Stimulated activated CD8-positive, alpha-beta memory T cell treated with anti-CD3 and anti-CD28 coated beads, Interleukin-4, amount 100 ng/mL, for 4 hours (primary cell): ENCODE measurements at places on chromosomes 11 and 22.
A peak's percentile ranks its signal among the peaks of the same experiment; 100 is the strongest.

GRCh38 chr11:80383655-80384054 lies 942.8 kb upstream of the TENM4 start:
- DNase-seq, result no peak

GRCh38 chr11:57476047-57476756 lies 15.9 kb downstream of the RTN4RL2 start:
- DNase-seq, result no peak

DNA sequence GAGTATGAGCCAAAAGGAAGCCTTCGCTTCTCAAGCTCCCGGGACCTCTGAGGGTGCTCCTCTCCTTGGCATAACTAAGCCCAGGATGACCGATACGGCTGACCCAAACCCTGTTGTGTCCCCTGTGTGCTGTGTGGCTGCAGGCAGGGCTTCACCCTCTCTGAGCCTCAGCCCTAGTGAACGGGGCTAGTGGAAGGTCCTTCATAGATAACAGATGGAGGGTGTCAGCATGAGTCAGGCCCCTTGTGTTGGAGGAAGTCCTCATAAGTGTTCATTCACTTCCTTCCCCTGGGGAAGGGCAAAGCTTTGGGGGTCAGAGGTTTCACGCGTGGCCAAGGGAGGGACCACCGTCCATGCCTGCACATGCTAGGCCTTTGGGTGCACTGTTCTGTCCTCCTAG lies 21.5 kb downstream of the SHISAL1 start:
- no peak for DNase-seq

DNA sequence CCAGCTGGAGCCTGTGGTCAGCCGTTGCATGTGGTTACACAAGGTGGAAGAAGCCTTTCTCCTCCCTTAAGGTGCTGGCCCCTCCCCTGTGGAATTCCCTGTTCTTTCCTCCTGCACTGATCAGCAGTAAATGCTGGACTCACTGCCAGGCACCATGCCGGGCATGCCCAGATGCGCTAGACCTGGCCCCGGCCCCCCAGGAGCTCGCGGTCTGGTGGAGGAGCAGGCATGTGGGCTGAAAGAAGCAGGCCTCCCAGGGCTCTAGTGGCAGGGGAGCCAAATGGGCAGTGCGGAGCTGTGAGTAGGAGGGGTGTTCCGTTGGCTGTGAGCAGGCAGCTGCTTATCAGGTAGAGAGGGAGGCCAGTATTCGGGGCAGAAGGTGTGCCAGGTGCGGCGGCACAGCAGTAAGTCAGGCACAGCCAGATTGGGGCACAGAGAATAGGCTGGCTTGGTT lies 10.2 kb downstream of the DGKZ start:
- DNase-seq, result no peak

DNA sequence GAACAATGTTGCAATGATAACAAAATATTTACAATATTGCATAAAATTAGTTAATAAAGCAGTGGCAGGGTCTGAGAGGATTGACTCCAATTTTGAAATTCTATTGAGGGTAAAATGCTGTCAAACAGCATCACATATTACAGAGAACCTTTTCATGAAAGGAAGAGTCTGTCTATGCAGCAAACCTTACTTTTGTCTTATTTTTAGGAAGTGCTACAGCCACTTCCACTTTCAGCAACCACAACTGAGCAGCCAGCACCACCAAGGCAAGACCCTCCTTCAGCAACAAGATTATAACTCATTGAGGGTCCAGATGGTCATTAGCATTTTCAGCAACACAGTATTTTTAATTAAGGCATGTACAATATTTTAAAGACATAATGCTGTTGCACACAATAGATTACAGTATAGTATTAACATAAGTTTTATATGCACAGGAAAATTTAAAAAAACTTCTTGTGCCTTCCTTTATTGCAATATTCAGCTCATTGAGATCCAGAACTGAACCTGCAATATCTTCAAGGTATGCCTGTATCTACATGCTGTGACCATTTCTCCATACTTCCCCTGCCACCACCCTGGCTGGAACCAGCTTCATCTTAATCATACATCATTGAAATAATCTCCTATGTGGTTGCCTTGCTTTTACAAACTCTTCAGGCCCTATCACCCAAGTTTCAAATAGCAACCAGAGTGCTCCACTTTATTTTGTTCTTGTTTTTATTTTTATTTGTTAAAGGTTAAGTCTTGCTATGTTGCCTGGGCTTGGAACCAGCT lies 711.2 kb downstream of the KCNA4 start:
- no peak for DNase-seq

DNA sequence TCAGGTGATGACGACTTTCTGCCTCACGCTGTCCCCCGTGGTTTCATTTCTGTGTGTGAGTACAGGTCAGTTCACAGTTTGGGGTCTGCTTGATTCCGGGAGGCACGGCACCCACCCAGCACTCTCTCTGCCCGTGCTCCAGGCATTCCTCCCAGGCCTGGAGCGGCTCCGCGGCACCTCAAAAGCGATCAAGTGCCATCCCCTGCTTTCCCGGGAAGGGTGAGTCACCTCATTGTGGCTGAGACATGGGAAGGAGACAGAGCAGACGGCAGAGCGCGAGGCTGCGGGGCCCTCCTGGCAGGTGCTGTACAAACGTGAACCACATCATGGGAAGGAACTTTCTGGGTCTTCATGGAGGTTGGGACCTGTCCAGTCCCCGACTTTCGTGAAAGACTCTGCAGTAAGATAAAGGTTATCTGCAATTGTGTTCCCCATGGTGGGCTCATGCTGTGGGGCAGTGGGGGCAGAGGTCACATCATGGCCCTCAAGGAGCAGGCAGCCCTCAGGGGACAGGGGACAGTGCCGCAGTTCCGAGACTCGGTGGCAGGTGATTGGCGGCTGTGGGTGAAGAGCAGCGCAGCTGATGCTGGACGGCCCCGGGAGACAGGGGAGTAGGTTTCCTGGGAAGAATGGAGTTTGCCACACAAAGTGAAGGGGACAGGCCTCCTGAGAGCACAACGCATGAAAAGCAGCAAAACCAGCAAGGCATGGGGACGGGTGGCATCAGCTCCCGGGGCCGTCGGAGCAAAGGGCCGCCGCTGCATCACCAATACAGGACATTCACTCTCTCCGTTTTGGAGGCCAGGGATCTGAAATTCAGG lies 65.3 kb downstream of the CELSR1 start:
- DNase-seq, result no peak

DNA sequence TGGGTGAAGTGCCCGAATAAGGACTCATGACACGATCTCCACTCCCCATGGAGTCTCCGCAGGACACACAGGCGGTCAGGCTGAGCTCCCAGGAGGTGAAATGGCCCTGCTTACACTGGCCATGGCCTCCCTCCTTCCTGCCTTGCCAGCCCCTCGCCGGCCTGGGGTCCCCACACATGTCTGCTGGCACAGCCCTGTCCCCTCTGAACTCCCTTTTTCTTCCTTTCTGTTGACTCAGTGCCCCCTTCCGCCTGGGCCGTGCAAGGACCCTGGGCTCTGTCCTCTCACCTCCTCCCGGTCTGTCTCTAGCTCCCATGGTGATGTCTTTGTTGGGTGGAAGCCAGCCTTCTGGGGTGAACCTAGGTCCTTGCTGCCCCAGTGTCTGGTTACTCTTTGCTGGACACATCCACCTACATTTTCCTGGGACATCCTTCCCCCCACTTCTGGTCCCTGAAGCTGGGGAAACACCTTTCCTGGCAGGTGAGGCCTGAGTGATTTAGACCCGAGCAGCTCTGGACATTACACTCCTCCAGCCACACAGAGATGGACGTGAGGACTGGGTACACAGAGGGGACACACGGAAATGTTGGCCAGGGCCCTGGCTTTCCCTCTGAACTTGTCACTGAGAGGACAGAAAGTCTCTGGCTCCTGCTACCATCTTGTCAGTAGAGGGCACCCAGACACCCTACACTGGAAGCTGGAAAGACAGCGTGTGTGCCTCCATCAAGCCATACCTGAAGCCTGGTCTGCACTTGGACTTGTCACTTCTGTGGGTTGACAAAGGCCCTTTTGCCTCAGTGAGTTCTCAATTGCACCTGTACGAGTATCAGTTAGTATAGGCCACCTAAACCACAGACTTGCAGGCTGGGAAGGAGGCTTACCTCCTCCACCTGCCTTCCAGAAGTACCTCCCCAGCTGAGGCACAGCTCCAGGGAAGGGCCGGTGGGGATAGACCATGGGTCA lies 864.3 kb downstream of the TBC1D22A start:
- no peak for DNase-seq

GRCh38 chr11:80241766-80242165 lies 800.9 kb upstream of the TENM4 start:
- no peak for DNase-seq

- no peak for DNase-seq
Observed at GRCh38 chr22:33018232-33018864, 39.8 kb downstream of the SYN3 start.

DNA sequence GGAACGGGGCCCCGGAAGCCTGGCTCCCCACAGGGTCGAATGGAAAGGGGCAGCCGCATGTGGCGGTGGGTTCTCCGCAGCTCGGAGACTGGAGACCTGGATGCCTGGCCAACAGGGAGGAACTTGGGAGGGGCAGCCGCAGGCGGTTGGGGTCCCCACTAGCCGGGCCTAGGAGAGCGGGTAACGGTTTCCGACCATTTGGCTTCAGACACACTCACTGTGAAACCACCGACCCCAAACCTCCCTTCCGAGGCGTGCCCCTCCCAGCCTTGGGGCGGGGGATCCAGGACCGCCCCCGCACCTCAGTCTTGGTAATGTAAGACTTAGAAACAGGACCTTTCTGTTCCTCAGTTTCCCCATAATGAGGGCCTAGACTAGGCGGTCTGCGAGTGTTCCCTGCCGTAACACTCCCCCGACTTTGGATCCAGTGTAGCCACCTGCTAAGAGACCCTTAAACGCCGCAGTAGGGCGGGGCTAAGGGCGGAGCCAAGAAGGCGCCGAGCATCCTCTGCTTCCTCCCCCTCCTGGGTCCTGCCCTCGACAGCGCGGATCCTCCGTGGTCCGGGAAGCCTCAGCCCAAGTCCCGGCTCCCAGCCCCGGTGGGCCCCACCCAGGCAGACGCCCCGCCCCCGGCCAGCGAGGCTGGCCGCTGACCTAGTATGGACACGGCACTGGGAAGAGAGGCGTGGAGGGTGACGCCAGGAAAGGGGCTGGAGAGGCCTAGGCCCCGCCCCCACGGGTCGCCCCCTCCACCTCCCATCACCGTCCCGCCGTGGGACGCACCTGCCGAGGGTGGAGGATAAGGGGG lies 1.8 kb upstream of the RASGRP2 start:
- peak; percentile 64 for DNase-seq

- no peak for DNase-seq
Observed at GRCh38 chr11:44778195-44779100, 51.7 kb downstream of the TSPAN18 start.

DNA sequence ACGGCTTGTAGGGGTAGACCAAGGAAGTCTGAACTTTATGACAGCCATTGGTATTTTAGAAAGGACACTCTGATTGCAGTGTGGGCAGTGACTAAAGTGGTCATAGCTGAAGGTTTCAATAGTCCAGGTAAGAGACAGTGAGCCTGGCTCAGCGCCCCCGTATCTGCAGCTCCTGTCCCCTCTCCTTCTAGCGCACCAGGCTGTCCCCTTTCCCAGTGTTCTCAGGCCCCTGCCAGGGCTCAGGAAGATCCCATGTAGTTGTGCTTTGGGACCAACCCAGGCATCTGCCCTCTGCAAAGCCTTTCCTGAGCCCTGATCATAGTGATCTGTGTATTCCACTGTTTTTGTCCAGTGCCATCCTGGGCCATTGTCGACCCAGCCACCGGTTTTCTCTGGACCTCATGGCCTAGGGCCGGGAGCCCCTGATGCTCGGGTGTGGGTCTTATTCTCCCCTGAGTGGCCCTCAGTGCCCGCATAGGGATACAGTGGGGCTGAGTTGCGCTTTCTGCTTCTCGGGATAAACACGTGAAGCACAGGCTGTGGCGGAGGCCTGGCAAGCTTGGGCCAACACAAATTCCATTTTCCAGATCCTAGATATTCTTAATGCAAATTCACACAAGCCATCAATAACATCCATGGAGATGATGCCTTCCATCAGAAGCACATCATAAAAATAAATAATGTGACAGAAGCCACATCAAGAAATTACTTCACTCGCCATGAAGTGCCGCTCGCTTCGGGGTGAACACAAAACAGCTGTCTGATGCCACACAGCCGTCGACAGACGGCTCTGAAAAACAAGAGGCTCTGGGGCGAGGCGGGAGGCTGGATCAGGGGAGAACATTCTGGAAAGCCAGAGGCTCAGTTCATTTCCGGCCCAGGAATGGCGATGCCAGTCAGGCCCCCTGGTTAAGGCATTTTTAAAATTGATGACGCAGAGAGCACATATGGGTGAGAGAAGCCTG lies 805.0 kb downstream of the TBC1D22A start:
- no peak for DNase-seq

- DNase-seq, result no peak
Observed at GRCh38 chr11:86678823-86679222, 6.4 kb upstream of the ME3 start.

- no peak for DNase-seq
Observed at GRCh38 chr11:14114269-14114668, 151.7 kb downstream of the SPON1 start.

- no peak for DNase-seq
Observed at GRCh38 chr11:64139049-64139448, 26.9 kb downstream of the MACROD1 start.
